ENCODE measurements at places on chromosomes 1 and 21.

- DNase-seq = no peak
Measured at GRCh38 chr21:38533887-38534286, 35.6 kb upstream of the ERG start.

GRCh38 chr1:19336543-19336942 is 24.4 kb downstream of the SLC66A1 start:
- DNase-seq = peak; percentile 80

GRCh38 chr1:72670902-72671301 is 388.6 kb upstream of the NEGR1 start:
- DNase-seq = no peak

DNA sequence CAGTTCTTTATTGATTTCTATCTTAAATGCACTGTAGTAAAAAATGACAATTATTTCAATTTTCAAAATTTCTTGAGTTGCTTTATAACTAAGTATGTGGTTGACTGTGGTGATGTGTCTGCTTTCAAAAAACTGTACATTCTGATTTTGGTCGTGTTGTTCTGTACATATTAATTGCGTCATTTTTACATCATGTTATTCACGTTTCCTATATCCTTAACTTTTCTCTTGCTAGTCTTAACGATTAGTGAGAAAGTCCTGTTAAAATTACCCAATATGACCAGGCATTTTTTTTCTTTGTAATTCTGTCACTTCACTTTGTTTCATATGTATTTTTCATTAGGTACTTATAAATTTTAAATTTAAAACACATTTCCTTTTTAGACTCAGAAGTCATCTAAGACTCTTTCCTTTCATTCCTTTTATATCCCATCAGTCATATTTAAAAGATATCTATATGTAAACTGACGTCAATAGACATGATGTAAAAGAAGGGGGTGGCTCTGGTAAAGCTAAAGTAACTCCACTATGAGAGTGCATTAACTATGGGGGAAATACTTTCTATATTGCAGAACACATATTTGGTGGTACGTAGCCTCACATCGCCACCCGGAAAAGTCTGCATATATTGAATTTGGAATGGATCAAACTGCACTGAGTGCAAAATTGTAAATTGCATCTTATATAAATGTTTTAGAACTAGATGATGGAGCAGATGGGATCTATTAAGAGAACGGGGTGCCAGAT is 1.1 kb upstream of the COA6 start:
- DNase-seq = no peak

DNA sequence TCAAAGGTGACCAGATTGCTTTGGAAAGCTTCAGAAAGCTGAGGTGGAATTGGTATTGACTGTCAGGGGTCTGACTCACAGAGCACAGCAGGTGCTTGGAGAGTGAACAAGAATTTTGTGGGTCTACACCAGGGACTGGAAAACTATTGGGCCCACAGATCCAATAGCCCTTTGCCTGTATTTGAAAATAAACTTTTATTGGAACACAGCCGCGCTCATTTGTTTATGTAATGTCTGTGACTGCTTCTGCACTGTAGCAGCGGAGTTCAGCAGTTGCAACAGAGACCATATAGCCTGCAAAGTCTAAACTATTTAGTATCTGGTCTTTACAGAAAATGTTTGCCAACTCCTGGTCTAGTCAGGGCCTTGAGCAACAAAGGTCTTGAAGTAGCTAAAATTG is 315.6 kb downstream of the NFIA start:
- DNase-seq = no peak

- DNase-seq = no peak
Measured at GRCh38 chr21:44923480-44924084, 2.9 kb upstream of the ITGB2 start.

DNA sequence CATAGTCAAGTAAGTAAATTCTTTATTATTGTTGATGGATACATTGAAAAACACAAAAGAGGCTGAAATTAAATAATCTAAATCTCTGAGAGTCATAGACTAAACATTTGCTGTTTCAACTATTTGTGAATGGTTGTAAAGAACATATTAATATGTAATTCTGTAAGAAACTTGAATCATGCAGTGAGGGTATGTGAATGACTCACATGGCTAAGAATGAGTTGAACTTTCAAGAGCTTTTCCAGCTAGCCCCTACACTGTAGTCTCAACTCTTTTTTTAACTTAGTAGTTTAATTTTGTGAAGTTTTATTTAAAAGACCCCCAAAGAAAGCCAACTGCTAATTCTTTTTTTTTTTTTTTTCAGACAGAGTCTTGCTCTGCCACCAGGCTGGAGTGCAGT is 588.1 kb downstream of the DPYD start:
- no peak for DNase-seq

GRCh38 chr1:203992440-203992839 is 80.5 kb upstream of the SOX13 start:
- no peak for DNase-seq

- no peak for DNase-seq
Measured at GRCh38 chr1:200048244-200048643, 20.7 kb downstream of the NR5A2 start.

DNA sequence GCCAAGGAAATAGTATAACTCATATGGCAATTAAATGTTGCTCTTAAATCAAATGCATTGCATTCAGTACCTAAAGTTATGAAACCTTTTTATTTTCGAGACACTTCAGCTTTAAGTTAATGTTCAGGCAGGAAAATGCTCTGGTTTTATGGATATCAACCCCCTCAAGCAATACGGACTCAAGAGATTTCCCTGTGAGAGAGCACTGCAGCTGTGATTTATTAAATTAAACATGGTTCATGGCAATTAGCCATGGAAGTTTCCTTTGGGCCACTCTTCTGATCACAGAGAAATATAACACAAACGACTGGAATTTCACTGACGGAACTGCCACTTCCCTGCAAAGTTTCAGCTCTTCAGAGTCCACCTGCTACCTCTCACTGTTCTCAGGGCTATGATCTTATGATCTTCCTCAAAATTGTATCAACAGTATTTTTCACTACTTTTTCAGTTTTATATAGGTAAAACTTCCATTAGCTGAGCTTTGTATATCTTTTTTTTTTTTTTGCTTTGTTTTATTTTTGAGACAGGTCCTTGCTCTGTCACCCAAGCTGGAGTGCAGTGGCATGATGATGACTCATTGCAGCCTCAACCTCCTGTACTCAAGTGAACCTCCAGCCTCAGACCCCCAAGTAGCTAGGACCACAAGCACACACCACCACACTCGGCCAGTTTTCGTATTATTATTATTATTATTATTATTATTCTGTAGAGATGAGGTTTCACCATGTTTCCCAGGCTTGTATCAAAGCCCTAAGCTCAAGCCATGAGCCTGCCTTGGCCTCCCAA is 923.1 kb upstream of the TMPRSS15 start:
- no peak for DNase-seq

DNA sequence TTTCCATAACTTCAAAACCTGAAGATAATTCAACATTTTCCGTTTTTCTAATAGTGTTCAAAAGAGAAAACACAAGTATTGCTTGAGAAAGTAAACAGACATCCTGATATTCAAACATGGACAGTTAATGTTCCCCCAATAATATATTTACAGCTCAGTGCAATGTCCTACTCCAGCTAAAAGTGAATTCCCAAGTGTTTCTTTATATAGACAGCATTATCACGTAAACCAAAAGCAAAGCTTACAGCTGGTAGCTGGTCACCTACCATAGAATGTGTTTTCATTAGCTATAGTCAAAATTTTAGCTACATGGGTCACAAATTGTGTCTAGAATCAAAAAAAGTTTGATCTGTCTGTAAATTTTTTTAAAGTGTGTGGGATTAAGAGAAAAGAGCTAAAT is 34.9 kb downstream of the WLS start:
- no peak for DNase-seq

DNA sequence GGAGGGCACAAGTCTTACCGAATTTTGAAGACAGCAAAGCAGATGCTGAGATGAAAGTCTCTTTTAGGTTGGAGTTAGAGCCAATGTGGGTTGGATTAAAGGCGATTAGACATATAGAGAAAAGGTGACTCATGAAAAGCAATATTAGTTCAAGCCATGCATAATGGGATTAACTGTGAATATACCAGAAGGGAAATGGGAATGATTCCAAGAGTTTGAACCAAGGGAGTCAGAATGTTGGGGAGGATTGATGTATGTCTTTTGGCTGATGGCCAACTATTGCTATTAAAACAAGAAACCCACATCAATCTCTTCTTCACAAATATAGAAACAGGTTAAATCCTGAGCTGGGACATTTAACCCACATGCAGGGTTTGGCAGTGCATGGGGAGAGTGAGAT is 1.2 kb downstream of the HMGCS2 start:
- no peak for DNase-seq

GRCh38 chr1:209435654-209436566 is 147.6 kb upstream of the CAMK1G start:
- DNase-seq = peak; percentile 2

DNA sequence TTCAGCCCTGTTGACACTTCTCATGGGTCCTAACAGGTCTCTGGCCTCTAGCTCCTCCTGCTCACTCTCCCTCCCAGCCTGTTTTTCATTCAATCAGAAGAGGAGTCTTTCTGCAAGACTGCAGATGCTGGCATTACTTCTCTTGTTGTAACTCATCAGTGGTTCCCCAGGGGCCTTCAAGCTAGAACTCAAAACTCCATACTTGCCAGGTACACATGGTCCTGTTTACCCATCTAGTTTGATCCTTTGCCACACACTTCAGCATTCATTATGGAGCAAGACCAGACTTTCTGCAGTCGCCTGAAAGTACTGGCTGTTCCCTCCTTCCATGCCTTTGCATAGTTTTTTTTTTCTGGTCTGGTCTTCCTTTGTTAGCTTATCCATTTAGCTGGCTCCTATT is 47.9 kb downstream of the SERBP1 start:
- DNase-seq = no peak

DNA sequence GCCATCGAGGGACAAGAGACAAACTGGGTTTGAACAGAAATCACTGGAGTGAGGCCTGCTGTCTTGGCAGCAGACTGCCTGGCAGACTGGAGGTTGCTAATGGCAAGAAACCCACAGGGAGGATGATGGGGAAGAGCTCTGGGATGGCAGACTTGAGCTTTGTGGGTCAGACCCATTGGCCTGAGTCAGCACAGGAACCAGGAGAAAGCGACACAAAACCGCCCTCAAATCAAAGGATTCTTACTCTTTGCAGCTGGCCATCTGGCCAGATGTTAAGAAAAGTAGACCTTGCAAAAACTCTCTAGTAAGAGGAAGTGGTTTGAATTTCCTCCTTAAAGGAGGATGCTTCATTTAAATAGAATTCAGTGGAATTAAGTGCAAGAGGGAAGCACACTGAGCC is 195.2 kb upstream of the JUN start:
- DNase-seq = no peak

GRCh38 chr1:27569506-27570291 is 34.2 kb downstream of the AHDC1 start:
- no peak for DNase-seq

- no peak for DNase-seq
Measured at GRCh38 chr1:94942171-94943128, 15.5 kb upstream of the CNN3 start.

DNA sequence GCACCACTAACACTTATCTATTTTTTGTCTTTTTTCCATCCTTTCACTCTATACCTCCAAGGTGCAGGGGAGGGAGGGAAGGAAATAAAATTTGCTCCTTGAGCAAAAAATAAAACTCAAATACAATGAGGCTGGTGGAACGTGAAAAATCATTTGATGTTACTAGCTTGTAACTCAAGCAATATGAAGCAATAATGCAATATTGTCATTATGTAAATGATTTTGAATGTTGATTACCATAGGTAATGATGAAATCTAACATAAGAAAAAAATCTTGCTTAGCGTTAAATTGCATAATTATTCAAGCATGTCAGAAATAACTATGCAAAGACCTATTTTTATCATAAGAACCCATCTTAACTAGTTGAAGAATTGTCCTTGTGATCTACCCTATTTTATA is 277.7 kb downstream of the KCTD3 start:
- DNase-seq = no peak

All from stimulated activated CD8-positive, alpha-beta memory T cell treated with anti-CD3 and anti-CD28 coated beads, Interleukin-7, amount 100 ng/mL, for 48 hours (primary cell).